Stimulated activated CD8-positive, alpha-beta memory T cell treated with anti-CD3 and anti-CD28 coated beads, Interleukin-7, amount 100 ng/mL, for 1 hour (primary cell): ENCODE measurements at places on chromosomes 11 and 22.

- DNase-seq = no peak
These were observed 43.4 kb upstream of the SC5D start for GRCh38 chr11:121249039-121249663.

- DNase-seq = no peak
These were observed 1.0 kb downstream of the FUT4 start for GRCh38 chr11:94544646-94545263.

- DNase-seq = no peak
These were observed 721.4 kb downstream of the BRD1 start for GRCh38 chr22:49106096-49106841.

DNA sequence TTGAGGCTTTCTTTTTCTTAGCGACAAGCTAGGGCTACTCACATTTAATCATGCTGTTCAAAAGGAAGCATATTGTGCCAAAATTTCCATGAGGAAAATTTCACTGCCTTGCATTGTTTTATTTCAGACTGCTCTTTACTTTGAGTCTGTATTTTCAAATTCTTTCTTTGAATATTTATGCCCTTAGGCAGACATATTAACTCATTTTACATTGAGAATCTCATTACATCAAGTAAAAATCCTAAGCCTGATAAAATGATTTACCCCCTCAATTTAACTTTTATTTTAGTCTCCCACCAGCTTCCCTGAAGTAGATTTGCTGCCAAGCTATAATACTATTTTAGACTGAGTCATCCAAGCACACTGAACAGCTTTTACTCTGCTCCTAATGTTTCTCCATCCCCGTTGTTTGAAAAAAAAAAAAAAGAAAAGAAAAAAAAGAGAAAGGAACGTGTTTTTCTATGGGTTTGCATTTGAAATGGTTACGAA lies 189.3 kb upstream of the MTMR2 start:
- DNase-seq = no peak

DNA sequence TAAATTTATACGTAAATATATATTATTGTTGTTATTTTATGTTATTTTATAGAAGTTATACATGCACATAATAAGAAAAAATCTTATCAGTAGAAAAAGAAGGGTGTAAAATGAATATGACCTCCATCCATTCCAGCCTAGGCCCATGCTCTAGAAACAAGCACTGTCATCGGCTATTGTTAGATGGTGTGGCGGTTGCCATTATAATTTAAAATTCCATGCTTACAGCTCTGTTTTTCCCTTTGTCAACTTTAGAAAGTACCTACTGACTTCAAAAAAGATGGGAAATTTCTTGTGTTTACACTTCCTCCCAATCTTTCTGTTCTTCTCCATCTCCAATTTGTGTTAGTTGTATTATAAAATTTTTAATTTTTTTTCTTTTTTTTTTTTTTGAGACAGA lies 61.9 kb upstream of the RDX start:
- DNase-seq = no peak

- DNase-seq = no peak
These were observed 3.1 kb downstream of the CPT1A start for GRCh38 chr11:68838572-68838964.

DNA sequence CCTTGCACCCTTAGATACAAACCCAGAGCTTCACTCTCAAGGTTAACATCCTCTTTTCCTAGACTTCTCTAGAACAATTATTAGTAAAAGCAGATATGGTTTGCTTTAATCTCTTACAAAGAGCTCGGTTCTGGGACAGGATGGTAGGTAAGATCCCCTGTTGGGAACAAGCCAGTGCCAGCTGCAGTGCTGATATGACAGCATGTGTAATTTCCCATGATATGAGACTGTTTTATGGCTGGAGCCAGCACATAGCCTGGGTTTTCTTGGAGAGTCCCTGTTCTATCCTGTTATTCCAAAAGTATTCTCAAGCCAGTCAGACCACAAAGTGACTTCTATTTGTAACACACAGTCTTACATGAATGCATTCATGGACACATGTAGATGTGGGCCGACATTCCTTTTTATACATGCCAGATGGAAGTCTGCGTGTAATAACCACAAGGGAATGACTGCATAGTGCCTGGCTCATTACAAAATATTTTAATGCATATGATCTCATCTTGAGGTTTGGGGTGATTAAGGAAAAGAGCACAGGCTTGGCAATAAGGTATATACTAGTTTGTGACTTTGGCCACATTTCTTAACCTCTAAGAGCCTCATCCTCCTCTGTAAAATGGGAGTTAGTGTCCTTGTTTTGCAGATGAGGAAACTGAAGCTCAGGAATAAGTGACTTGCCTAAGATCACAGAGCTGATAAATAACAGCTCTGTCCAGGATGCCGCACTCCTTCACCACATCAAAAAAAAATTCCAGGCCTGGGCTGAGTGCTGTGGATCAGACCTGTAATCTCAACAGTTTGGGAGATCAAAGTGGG lies 21.8 kb downstream of the CLMP start:
- DNase-seq = no peak

GRCh38 chr11:69482322-69482721 lies 859 bp downstream of the LINC01488 start:
- DNase-seq = no peak

- DNase-seq = no peak
These were observed 8.5 kb upstream of the NAALADL1 start for GRCh38 chr11:65066805-65067291.

DNA sequence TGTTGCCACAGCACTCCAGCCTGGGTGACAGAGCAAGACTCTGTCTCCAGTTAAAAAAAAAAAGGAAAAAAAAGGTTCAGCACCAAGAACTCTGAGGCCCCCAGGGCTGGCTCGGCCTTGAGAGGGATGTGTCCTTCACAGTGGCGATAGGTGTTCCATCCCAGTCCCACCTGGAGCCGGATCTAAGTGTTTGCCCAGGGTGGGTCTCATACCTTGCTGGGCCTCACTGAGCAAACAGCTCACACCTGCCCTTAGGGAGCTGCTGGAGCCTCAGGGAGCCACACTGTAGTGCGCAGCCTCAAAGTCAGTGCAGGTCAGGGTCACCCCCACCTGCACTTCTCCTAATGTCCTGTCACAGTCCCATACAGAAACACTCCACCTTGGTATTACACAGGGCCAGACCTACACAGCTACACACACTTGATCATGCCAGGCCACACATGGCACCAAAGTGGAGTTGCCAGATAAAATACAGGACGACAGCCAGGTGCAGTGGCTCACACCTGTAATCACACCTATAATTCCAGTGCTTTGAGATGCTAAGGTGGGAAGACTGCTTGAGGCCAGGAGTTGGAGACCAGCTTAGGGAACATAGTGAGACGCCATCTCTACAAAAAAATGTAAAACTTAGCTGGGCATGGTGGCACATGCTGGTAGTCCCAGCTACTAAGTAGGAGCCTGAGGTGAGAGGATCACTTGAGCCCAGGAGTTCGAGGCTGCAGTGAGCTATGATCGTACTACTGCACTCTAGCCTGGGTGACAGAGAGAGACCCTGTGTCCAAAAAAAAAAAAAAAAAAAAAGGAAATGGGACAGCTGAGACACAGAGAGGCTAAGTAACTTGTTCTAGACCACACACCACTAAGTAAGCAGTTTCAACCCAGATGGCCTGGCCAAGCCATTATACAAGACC lies 7.3 kb downstream of the STARD10 start:
- no peak for DNase-seq

DNA sequence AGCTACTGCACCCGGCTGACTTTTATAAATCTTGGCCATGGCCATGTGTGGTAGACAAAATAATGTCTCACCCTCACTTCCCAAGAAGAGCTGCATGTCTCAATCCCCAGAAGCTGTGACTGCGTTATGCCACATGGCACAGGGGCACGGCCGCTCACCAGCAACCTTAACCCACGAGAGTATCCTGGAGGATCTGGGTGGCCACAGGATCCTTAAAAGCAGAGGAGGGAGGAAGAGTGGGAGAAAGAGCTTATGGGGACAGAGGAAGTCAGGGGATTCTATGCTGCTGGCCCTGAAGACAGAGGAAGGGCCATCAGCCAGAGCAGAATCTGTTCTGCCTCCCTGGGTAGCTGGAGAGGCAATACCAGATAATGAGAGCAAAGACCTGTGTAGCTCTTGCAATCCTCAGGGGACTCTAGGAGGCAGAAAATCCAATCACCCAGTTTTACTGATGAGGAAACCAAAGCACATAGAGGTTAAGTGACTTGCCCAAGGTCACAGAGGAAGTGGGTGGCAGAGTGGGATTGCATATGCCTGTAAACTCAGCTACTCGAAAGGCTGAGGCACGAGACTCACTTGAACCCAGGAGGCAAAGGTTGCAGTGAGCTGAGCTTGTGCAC lies 55.3 kb downstream of the CELSR1 start:
- DNase-seq = no peak

DNA sequence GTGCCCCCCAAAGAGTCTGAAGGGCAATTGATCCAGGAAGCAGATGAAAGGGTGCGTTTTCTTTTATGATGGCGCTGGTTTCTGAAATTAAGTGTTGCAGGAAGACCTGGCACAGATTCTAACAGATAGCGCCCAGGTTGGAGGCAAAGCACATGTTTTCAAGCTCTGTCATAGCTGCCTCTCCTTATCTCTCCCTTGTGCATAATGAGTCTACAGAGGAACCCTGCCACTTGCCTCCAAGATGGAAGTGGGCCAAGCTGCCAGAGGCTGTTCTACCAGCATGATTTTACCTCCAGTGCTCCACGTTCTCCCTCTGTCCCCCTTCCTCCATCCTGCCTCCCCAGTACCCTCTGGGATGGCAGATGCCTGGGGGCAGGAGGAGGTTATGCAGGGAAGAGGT lies 30.0 kb upstream of the TLCD5 start:
- DNase-seq = no peak

- no peak for DNase-seq
These were observed 35.4 kb downstream of the PAK1 start for GRCh38 chr11:77438487-77438886.

GRCh38 chr11:73931039-73931645 lies 19.7 kb upstream of the DNAJB13 start:
- DNase-seq = no peak

GRCh38 chr11:65743681-65744025 lies 23.1 kb upstream of the RNASEH2C start:
- no peak for DNase-seq

GRCh38 chr22:35314161-35314942 lies 14.7 kb downstream of the TOM1 start:
- DNase-seq = no peak

GRCh38 chr11:83572581-83573496 lies 286.7 kb upstream of the CCDC90B start:
- no peak for DNase-seq

DNA sequence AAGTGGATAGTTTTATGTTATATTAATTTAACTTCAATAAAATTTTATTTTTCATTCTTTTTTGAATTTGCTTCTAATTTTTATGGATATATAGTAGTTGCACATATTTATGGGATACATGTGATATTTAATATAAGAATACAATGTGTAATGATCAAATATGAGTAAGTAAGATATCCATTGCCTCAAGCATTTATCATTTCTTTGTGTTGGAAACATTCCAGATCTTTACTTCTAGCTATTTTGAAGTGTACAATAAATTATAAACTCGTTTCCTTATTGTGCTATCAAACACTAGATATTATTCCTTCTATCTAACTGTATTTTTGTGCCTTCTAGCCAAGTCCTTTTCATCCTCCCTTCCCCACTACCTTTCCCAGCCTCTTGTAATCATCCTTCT lies 17.0 kb downstream of the EXPH5 start:
- DNase-seq = no peak

GRCh38 chr11:57354699-57355098 lies 16.5 kb downstream of the P2RX3 start:
- no peak for DNase-seq

GRCh38 chr11:100932474-100933100 lies 197.0 kb downstream of the PGR start:
- DNase-seq = no peak

- no peak for DNase-seq
These were observed 7.4 kb upstream of the SLC22A12 start for GRCh38 chr11:64583296-64584262.

DNA sequence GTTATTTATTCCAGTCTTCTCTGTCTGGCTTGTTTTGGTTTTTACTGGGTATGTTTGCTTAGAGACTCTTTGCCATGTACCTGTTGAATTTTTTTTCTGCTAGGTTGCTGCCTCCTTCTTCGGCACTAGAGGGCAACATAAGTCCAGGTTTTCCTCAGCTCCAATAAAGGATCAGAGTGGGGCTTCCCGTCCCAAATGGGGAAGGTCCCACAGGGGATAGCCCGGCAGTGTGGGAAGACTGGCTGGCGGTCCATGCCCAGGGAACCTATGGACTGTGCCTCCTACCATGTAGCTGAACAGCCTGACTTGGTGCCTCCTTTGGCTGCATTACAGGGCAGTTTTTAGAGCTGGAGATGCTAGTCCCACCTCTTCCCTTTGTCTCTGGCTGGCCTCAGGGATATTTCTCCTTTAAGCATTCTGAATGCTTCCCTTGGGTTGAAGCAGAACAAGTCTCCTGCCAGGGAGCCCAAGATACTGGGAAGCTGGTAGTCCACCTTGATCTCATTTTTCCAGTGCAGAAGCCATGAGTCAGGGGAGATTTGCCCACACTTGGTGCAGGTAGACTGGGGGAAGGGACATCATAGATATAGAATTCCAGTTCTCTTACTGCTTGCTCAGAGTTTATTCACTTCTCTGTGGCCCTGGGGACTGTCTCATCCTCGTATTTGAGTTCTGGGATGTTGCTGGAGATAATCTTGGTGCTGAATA lies 60.2 kb downstream of the BRD1 start:
- DNase-seq = no peak

- DNase-seq = no peak
These were observed 15.8 kb downstream of the TOLLIP start for GRCh38 chr11:1293619-1294015.

DNA sequence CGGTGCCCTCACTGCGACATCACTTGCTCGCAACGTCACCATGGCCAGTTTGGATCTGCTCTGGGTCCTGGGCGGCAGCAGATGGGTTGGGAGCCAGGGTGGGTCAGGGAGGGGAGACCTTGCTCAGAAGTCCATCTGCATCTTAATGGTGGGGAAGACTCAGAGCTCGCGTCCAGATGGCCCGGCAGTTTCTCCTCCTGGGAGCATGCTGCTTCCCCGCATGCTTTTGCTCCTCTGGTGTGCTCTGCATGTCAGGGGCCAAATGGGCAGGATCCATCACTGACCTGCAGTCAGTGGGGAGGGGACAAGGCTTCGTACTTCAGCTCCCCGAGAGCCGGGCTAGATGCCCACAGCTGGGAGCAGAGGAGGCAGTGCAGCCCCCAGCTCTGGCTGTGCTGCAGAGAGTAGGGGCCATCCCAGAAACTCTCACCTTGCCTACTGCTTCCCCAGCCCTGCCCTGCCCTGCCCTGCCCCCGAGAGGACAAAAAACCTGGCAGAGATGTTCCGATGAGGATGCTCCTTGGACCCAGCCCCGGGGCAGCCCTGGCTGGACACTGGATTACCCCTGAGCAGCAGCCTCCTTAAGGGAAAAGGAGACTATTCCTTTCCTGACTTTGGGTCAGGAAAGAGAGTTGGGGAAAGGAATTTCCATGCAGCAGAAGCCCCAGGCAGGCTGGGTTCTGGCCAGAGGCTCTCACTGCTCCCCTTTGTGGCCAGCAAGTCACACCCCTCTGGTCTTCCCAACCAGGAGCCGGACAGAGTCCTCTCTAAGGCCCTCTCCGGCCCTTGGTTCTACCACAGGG lies 149.9 kb downstream of the PKNOX2 start:
- no peak for DNase-seq

- no peak for DNase-seq
These were observed 86.9 kb upstream of the WNT11 start for GRCh38 chr11:76293189-76293631.
